Activated T-helper 1 cell treated with Interleukin-2 at 50 U/mL for 16 hours (primary cell): ENCODE measurements at places on chromosomes 4 and X.

GRCh38 chr4:48692897-48693296 is 87.2 kb downstream of the FRYL start:
- no peak for DNase-seq

DNA sequence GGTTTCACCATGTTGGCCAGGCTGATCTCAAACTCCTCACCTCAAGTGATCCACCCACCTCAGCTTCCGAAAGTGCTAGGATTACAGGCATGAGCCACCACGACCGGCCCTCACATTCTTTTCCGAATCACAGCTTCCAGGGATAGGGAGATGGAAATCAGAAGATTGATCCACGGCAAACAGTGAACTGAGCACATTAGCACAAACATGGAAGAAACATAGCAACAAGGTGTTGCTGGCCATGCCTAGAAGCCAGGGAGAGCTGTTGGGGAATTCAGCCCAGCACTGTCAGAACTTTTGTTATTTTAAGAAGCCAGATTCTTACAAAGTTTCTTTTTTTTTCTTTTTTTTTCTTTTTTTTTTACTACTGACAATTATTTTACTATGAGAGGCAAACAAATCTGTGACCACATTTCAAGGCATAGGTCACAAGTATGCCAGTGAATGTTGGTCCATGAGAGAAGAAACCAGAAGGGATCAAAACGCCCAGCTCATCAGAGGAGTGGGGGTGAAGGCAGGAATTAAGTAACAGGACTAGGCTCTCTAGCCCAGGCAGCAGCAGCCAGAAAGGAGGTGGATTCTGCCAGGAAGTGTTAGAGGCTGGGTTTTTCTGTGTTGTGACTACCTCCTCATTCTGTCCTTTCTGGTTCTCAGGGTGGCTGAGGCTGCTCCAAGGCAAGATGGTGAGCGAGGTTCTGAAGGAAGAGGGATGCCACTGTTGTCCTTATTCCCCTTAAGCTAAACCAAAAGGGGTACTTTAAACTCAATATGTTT is 44.1 kb downstream of the TEC start:
- DNase-seq = no peak

DNA sequence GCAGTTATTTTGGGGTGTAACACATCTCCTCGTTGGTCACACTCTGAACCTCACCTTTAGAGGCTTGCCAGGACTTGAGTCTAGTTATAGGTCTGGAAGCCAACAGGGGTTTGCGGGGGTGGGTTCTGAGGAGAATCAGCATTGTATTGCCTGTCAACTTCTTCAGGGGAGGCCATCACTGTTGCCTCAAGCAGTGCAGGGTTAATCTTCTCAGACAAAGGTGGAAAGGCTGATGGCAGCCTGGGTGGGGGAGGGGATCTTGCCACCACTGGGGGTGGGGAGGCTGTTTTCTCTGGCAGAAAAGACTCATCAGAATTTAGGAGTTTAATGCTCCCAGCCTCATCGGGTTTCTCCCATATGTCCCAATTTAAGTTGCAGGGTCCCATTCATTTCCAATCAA is 387.8 kb downstream of the PRR32 start:
- DNase-seq = no peak

DNA sequence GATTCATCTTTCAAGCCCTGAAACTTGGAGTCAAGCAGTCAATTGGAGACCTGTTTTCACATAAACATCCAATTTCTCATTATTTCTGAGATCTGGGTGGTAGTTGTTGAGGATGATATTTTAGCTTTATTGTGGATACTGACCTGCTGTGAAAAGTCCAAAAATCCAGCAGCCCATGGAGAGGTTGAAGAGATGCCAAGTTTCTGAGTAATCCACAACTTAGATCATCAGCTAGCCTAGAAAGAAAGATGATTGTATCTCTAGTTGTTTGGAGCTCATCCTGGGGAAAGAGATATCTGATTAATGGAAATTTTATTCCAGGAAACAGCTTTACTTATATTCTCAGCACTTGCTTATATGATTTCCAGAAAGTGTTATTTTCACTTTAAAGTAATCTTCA is 48.6 kb upstream of the DCX start:
- DNase-seq = no peak

GRCh38 chr4:3725936-3726870 is 40.0 kb upstream of the ADRA2C start:
- DNase-seq = no peak

GRCh38 chr4:123352240-123352945 is 44.2 kb upstream of the SPRY1 start:
- no peak for DNase-seq

GRCh38 chrX:9465380-9466123 is 694 bp downstream of the TBL1X start:
- DNase-seq = no peak

GRCh38 chr4:176924238-176924637 is 131.5 kb upstream of the VEGFC start:
- no peak for DNase-seq

- DNase-seq = no peak
Measured at GRCh38 chrX:72314881-72315280, 9.2 kb upstream of the CITED1 start.

DNA sequence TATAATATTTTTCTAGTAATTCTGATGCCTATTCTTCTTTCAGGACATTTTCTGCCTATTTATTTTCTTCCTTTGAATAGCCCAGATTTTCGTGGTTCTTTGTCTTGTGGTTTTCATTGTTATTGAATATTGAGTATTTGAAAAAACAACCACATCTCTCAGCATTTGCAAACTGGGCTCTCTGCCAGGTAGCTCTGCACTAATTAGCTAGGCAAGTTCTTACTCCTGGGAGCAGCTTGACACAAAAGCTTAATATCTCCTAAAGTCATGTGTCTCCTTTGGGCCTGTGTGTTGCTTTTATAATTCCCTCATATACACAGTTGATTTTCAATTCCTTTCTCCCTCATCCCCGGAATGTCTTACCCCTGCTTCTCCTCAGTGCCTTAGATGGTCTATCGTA is 413.5 kb upstream of the GRIA3 start:
- no peak for DNase-seq

DNA sequence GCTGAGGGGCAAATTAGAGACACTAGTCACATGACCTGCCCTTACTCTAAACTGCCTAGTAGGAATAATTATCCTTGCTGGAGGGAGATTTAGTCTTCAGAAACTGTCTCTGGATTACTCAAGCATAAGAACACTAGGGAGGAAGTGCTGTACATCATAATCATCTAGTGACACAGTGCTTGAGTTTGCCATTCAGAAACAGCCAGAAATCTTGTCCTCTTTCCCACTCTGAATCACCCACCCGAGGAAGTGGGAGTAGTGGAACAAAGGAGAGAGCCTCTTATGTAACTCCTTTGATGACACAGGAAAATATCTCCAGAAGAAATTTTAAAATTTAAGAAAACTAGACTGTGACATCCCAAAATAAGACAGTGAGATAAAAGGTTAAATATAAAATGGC is 69.3 kb upstream of the PCDH19 start:
- no peak for DNase-seq

GRCh38 chr4:121551271-121551670 is 145.5 kb downstream of the ANXA5 start:
- DNase-seq = no peak
